ENCODE measurements at places on chromosomes 2 and 18.

GRCh38 chr2:240514631-240515030 lies 43.2 kb downstream of the ANKMY1 start:
- no peak for DNase-seq

GRCh38 chr2:33210626-33211025 lies 263.9 kb downstream of the LTBP1 start:
- DNase-seq, result peak; percentile 34

- no peak for DNase-seq
Measured at GRCh38 chr2:240956935-240957655, 41.3 kb upstream of the SNED1 start.

GRCh38 chr2:28387082-28387960 lies 5.3 kb upstream of the FOSL2 start:
- no peak for DNase-seq

DNA sequence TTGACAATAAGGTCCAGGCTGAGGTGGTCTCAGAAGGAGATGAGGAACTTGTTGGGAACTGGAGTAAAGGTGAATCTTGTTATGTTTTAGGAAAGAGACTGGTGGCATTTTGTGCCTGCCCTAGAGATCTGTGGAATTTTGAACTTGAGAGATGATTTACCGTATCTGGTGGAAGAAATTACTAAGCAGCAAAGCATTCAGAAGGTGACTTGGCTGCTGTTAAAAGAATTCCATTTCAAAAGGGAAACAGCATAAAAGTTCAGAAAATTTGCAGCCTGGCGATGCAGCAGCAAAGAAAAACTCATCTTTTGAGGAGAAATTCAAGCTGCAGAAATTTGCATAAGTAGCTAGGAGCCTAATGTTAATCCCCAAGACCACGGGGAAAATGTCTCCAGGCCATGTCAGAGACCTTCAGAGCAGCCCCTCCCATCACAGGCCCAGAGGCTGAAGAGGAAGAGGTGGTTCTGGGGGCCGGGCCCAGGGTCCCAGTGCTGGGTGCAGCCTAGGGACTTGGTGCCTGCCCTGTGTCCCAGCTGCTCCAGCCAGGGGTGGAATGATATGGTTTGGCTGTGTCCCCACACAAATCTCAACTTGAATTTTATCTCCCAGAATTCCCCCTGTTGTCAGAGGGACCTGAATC lies 73.5 kb downstream of the FIGN start:
- no peak for DNase-seq

GRCh38 chr2:203733684-203734083 lies 27.2 kb downstream of the CD28 start:
- no peak for DNase-seq

DNA sequence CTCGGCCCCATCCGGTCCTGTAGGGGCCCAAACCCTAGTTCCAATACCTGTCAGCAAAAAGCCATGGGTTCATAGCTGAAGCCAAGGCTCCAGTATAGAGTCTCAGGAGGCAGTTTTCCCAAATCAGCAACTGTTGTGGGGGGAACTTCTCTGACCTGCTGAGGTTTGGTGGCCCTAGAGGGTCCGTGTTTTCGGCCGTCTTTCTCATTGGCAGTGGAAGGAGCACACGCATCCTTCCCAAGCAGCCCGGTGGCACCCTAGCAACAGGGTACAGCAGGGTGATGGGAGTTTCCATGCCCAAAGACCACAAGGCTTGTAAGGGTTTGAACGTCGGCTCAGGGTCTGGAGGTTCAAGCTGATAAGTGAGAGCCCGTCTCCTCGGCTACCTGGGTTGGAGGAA lies 6.6 kb downstream of the FOSL2 start:
- DNase-seq, result no peak

DNA sequence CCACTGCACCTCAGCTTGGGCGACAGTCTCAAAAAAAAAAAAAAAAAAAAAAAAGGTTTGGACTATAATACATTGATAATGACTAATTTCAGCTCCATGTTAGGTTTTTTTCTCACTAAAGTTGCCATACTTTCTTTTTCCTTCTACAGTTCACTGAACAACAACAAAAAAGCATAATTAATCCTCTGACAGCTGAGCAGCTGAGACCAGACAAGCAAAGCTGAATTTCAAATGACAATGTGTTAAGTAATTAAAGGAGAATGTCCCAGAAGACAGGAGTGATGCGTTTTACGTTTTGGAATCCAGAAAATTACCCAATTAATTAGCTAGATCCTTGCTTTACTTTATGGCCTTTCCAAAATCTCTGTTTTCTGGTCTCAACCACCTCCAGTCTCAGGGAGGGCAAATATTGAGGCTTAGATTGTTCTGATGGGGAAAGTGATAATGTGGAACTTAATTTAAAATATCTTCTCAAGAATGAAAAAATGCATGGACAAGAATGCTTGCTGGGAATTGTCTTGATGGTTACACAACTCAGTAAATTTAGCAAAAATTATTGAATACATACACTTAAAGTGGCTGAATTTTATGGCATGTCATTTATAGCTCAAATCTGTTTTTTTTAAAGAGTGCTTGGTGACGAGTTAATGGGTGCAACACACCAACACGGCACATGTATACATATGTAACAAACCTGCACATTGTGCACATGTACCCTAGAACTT lies 17.4 kb upstream of the RMDN2 start:
- no peak for DNase-seq

DNA sequence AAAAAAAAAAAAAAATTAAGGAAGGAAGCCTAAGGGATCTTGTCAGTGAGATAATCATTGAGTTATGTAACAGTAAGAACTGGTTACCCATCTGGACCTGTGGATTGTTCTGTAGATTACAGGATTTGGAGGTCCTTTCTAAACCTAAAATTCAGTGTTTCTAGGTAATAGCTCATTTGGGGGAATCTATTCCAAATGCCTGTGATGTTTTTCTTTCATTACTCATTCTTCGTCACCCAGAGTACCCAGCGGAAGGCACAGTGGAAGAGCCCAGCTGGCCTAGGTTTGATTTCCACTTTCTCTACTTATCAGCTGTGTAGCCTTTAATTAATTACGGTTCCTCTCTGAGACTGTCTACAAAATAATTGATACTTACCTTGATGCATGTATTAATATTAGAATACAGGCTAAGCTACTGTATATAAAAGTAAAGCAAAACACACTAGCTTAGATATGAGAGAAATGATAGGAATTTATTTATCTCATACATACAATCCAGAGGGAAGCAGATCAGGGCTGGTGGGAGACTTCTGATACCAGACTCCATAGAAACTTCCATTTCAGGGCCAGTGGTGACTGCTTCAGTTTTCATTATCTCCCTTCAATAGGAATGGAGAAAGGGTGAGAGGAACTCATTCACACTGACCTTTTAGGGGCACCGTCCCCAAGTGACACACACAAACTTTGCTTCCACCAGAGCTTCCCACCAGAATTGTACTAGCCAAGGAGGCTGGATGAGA lies 115.8 kb upstream of the NOSTRIN start:
- no peak for DNase-seq

DNA sequence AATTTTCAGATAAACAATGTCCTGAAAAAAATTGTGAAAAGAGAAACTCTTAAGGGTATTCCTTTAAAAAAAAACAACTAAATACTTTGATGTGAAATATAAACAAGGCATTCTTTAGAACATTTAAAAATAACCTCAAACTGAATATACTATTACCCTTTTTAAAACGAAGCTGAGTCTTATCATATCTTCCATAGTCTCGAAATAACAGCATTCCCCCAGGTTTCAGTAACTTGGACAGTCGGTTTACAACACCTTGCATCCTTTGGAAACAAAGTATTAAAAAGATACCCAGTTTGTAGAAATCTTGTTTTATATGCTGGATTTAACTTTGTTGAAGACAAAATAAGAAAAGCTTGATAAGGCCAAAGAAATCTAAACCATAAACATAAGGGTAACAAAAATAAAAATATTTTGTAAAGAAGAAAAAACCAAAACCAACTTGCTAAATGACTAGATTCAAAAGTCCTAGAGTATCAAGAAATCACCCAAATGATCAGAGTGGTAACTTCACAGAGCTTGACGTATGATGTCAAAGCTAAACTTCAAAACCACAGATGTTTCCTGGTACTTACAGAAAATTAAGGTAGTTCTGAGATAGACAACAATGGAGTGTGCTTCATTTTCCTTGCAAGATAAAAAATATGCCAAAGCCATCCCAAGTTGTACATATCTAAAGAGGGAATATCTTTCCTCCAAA lies 107.8 kb downstream of the METTL8 start:
- DNase-seq, result no peak

GRCh38 chr18:76525911-76526310 lies 30.9 kb upstream of the ZNF516 start:
- DNase-seq, result no peak

All from mucosa of gallbladder (tissue), 1 donor.